ENCODE measurements at places on chromosomes 6 and 20.

GRCh38 chr20:45576995-45577394 lies 2.1 kb downstream of the WFDC8 start:
- DNase-seq, result no peak

DNA sequence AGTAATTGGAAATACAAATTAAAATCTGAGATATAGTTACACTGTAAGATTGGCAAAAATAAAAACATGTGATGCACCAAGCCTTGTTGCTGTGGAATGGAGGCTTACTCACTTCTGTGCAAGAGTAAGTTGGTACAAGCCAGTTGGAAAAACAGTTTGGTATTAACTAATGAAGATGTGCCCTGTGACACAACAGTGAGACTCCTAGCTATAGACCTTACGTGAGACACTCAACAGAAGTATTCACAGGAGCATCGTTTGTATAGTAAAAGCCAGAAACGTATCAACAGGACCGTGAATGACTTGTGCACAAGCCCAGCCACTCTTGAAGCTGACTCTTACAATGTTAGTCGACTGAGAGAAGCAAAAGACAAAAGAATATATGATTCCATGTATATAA lies 14.6 kb downstream of the NAA20 start:
- no peak for DNase-seq

DNA sequence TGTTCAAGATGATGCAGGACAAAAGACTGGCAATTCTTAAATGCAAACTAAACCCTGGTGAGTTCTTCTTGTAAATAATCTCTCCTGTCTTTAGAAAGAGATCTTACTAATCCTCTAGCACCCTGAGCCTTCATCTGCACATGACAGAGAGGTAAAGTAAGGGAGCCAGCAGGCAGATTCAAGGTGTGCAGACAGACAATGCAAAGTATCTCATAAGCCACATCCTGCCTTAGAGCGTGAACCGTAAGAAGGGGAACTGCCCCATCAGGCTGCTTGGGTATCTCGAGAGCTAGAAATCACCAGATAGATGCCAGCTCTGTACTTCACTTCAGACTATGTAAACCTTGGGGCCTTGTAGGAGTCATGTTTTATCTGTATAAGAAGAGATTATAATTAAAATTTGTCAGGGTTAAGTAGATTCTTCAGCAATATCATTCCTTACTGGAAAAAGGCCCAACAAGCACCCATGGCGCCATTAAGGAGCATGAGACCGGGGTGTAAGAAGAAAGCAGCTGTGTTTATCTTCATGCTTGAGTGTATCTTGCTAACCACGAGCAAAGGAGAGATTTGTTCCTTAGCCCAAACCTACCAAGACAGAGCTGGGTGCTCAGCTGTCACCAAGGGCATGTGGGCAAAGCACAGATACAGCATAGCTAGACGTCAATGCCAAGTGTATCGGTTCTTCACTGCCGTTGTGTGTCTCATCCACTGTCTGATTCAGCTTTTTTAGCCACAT lies 24.4 kb downstream of the CNR1 start:
- no peak for DNase-seq

DNA sequence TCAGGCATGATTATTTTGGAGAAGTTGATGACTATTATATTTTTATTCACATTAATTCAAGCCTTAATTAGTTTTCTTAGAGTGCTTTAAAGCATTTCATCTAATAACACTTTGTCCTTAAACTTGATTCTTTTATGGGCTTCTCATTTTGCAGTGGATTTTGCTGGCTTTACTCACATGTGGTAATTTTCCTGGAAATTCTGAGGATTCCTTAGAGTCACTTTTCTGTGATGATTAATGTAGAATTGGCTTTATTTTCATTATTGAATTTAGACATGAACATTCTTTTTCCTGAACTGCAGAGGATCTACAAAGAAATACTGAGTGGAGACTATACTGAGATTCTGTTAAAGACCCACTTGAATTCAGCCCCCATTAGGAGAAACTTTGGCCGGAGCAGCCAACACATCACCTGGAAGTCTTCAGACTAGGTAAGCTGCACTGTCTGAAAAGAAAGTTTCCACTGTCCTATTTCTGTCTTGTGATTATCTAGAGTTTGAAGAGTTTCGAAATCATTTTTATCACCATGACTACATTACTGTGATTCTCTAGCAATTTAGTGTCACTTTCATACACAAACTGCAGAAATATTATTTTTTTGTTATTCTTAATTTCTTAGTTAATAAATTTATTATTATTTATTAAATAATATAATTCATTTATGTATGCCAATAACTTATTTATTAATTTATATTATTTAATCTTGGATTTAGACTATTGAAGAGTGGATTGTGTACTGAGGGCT lies 1.9 kb downstream of the RFPL4B start:
- DNase-seq, result no peak

DNA sequence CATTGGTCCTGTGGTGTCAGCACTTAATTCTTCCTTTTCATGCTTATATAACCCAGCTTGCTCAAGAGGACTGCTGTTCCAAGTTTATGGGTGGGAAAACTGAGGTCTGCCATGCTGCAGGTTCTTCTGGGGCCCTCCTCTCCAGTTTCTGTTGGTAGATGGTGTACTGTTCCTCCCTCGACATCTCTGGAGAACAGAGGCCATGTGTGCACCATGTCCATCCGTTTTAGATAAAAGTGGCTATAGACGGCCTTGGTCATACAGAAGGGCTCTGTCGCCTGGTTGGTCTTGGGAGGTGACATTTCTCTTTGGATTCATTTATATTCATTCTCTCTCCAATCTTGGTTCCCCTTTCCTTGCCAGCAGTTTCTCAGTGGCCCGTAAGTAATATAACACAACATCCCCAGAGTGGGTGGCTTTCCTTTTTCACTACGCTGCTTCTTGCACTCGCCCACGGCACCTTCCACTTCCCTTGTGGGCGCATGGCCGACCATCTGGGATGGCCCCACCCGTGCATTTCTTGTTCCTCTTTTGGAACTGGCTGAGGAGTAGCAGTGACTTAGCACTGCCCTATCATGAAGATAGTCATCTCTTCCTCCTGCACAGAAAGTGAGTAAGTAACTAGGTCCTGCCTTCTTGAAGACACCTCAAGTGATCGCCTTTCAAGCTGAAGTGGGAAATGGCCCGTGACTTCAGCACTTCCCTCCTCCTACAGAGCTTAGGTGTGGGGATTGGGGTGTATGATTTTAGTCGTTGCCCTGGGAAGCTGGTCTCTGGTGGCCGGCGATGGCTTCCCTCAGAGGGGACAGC lies 94.2 kb downstream of the RREB1 start:
- no peak for DNase-seq

DNA sequence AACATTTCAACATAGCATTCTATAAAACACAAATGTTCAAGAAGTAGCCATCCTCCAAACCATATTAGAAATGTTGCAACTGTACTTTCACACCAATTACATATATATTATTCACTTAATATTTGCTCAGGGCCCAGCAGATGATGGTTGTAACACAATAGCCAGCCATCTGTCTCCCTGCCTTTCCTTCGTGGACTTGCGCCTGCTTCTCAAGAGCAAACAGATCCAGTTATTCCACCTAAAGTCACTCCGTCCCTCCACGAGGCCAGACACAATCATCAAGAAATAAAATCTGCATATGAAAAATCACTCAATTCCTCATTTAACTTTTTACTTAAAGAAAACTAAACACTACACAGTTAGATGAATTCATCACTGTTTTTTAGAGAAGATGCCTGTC lies 160.4 kb downstream of the RALGAPA2 start:
- no peak for DNase-seq

GRCh38 chr20:63740627-63741353 lies 1.2 kb downstream of the SLC2A4RG start:
- DNase-seq, result peak; percentile 45

DNA sequence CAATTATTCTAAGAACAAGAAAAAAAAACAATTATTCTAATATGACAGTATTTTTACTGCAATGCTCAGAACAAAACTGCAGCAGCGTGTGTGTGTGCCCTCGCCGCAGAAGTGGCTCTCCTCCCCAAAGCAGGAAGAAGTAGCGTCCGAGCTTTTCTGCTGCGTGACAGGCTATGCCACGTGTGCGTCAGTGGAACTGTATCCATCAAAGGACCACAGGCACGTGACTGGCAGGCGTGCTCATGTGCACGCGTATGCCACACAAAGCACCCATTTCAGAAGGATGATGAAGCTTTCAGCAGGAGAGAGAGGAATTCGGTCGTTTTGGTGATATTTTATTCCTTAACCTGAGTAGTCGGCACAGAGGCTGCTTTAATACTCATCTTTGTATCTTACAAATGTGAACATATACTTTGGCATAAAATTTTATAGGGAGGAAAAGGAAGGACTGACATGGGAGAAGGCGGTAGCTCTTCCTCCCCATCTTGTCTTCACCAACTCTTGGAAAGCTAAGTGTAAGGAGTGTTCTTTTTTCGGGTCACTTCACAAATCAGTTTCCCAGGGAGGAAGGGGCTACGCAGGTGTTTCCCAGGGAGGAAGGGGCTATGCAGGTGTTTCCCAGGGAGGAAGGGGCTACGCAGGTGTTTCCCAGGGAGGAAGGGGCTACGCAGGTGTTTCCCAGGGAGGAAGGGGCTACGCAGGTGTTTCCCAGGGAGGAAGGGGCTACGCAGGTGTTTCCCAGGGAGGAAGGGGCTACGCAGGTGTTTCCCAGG lies 3.4 kb downstream of the TCFL5 start:
- no peak for DNase-seq

GRCh38 chr20:4607287-4607713 lies 114.4 kb upstream of the PRND start:
- peak; percentile 63 for DNase-seq
